Activated CD8-positive, alpha-beta memory T cell treated with anti-CD3 and anti-CD28 coated beads, Interleukin-2, amount 10 ng/mL, durations not matched to agents 7 days and 5 days (primary cell): ENCODE measurements at places on chromosomes 4 and X.

GRCh38 chr4:136922066-136922465, 610.2 kb downstream of the PCDH18 start:
- H3K27ac ChIP-seq, result no peak overlapping the region
- H3K4me3 ChIP-seq, result no peak overlapping the region
- no peaks in the 10 kb centered on the region for H3K4me1 ChIP-seq
- no peak for DNase-seq

DNA sequence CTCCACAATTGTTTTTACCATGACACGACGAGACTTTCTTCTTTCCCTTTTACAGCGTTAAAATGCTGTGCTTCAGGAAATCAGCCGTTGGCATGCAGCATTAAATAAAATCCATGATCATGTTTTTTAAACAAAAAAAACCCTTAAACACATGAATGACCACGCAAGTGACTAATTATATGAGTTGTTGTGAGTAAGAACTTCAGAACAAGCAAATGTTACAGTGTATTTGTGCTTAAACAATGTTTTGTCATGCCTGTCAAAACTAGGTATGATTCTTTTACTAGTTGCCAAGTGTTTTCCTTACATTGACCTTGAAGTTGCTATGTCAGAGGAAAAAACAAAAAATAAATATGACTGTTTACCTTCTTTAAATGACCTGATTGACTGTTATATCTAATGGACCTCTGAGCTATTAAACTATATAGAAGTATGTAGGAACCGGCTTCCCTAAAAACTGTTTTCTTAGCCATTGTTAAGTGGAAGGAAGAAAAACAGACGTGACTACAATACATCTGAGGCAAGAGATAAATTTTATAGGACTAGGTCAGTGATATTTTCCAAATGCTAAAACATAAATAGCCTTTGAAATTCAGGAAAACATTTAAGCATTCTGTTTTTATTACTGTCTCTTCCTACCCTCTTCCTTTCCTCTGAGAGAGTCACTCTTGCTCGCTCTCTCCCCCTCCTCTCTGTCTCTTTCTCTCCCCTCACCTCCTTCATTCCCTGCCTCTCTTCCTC, 197.1 kb downstream of the PALLD start:
- peaks cover 29% of the 10 kb centered on the region for H3K27me3 ChIP-seq
- H3K4me1 ChIP-seq, result no peaks in the 10 kb centered on the region
- no peak for DNase-seq
- no peak overlapping the region for H3K27ac ChIP-seq
- H3K4me3 ChIP-seq, result no peak overlapping the region

GRCh38 chr4:16677001-16677944, 221.2 kb downstream of the LDB2 start:
- no peaks in the 10 kb centered on the region for H3K36me3 ChIP-seq
- H3K27ac ChIP-seq, result no peak overlapping the region

DNA sequence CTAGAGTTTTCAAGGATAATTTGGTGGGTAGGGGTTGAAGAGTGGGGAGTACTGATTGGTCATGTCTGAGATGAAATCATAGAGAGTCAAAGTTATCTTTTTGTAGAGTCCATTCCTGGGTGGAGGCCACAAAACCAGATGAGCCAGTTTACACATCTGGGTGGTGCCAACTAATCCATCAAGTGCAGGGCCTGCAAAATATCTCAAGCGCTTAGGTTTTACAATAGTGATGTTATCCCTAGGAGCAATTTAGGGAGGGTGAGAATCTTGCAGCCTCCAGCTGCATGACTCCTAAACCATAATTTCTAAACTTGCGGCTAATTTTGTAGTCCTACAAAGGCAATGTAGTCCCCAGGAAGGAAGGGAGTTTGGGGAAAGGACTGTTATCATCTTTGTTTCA, 988.3 kb upstream of the LCORL start:
- H3K36me3 ChIP-seq, result no peaks in the 10 kb centered on the region
- no peak overlapping the region for H3K27ac ChIP-seq
- no peaks in the 10 kb centered on the region for H3K4me1 ChIP-seq

DNA sequence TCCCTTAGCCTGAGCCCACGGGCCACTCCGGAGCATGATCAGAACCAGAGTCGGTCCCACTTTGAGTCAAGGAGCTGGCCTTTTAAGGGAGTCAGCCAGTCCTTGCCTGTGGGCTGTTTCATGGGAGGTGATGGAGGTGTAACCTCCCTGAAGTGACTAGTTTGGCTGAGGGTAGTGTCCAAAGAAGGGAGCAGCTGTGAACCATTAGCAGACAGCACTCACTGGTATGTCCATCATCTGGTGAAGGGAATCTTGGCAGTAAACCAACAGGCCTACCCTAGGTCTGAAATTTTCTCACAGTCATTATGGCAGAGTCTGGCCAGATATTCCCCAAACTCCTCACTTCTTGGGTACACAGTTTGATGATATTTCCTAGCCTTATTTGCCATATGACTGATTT, 12.3 kb upstream of the REPS2 start:
- DNase-seq, result no peak
- H3K27me3 ChIP-seq, result peaks cover 6% of the 10 kb centered on the region
- no peak overlapping the region for H3K27ac ChIP-seq
- no peaks in the 10 kb centered on the region for H3K36me3 ChIP-seq
- H3K4me3 ChIP-seq, result no peak overlapping the region

DNA sequence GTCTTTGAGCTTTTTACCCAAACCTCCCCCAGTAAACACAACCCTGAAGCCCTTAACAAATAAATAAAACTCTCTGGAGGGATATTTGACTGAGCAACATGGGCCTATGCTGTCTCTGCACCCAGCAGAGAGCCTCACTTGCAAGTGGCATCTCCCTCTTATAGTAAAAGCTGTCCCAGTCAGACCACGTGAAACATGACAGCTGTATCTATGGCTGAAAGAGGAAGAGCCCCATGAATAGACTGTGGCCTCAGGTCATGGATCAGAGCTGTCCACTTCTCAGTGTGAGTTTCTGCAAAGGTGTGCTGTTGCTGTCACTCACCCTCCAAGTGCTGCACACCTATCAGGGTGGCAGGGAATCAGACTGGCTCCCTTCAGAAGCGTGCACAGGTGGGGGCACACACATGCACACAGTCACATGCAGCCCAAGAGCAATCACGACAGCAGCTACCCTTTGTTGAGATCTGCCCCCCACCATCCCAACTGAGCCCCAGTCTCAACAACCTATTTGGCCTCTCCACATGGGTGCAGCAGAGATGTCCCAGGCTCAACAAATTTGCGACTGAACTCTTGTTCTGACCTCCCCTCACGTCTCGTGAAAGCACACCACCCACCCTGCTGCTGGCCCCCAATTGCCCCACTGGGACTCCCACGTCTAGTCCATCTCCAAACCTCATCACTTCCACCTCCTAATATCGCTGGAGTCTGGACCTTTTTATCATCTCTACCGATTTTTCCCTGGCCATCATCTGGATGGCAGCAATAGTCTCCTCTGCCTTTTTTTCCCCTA, 45.6 kb downstream of the NAT8L start:
- no peak for DNase-seq
- no peak overlapping the region for H3K4me3 ChIP-seq
- peaks cover 30% of the 10 kb centered on the region for H3K27me3 ChIP-seq
- H3K27ac ChIP-seq, result no peak overlapping the region

- no peaks in the 10 kb centered on the region for H3K36me3 ChIP-seq
- no peak for DNase-seq
- H3K27ac ChIP-seq, result no peak overlapping the region
Observed at GRCh38 chr4:71607780-71608677, 175.8 kb downstream of the GC start.

DNA sequence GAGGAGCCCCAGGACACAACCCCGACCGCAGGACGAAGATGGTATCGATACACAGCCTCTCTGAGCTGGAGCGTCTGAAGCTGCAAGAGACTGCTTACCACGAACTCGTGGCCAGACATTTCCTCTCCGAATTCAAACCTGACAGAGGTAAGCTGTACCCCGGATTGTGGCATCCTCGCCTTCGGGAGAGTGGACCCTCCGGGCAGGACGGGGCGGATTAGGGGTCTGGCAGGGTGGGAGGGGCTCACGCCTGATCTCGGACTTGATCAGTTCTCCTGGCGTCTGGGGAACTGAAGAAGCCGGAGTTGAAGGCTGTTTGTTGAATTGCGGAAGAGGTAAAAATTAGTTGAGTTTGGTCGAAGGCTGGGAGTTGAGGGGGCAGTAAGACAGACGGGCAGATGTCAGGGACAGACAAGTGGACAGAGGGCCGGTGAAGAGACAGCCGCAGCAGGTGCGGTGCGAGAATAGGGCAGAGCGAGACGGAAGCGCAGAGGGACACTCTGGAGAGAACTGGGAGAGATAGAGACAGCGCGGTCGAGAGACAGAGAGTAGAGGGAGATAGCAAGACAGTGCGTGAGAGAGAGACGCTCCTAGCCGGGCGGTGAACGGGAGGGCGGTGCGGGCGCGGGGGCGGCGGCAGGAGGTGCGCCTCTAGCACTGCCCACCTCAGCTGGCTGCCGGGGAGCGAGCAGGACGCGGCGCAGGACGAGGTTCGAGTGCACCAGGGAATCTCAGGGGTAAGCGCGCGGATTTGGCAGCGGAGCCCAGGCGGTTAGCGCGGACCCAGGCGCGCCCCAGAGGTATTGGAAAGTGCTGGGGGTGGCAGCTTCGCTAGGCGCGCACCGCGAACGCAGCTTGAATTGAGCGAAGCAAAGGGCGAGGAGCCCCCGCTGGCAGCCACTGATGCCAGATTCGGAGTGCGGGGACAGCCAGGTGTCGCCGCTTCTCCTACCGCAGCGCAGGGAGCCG, 23.9 kb downstream of the ARHGAP36 start:
- no peak overlapping the region for H3K27ac ChIP-seq
- DNase-seq, result no peak
- peaks cover 4% of the 10 kb centered on the region for H3K36me3 ChIP-seq
- H3K27me3 ChIP-seq, result peaks cover 54% of the 10 kb centered on the region
- H3K4me1 ChIP-seq, result peaks cover 6% of the 10 kb centered on the region

DNA sequence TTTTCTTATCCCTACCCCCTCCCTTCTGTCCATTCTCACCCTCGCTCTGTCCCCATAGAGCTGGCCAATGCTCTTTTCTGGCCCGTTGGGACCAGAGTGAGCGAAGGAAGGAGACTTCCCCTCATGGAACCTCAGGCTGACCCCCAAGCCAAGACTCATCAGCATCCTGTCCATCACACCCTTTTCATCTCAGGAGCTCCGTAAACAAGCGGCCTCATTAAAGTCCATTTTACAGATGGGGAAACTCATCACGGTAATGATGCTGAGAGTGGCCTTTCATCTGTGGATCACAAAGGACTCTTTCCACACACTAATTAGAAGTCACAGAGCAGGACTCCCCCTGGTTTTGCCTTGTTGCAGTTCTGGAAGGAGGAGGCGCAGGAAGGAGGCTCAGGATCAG, 67.4 kb upstream of the SLC34A2 start:
- H3K36me3 ChIP-seq, result no peaks in the 10 kb centered on the region
- H3K27me3 ChIP-seq, result no peaks in the 10 kb centered on the region
- DNase-seq, result no peak
- H3K4me1 ChIP-seq, result no peaks in the 10 kb centered on the region

DNA sequence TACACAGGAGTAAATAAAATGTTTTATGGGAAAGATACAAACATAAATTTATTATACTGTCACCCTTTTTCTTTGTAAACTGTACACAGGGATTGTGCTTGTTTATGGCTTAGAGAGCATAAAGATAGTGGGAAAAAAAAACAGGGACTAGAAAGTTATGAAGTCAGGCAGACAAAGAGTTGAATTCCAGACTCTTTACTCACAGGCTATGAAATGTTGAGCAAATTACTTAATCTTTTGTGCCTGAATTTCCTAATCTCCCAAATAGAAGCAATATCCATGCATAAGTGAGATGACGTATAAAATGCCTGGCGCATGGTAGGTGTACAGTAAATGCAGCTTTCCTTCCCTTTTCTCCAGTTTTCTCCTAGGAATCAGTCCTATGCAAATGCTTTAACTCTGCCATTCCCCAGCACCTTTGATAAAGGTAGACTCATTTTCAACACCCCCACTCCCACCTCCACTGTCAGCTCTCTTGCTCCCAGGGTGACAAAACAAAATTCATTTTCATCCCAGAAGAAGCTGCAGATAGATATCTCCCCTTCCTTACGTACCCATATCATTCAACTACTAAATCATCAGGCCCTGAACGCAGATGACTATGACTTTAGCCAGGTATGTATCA, 44.5 kb upstream of the BTC start:
- no peaks in the 10 kb centered on the region for H3K36me3 ChIP-seq
- no peaks in the 10 kb centered on the region for H3K27me3 ChIP-seq
- no peak for DNase-seq

DNA sequence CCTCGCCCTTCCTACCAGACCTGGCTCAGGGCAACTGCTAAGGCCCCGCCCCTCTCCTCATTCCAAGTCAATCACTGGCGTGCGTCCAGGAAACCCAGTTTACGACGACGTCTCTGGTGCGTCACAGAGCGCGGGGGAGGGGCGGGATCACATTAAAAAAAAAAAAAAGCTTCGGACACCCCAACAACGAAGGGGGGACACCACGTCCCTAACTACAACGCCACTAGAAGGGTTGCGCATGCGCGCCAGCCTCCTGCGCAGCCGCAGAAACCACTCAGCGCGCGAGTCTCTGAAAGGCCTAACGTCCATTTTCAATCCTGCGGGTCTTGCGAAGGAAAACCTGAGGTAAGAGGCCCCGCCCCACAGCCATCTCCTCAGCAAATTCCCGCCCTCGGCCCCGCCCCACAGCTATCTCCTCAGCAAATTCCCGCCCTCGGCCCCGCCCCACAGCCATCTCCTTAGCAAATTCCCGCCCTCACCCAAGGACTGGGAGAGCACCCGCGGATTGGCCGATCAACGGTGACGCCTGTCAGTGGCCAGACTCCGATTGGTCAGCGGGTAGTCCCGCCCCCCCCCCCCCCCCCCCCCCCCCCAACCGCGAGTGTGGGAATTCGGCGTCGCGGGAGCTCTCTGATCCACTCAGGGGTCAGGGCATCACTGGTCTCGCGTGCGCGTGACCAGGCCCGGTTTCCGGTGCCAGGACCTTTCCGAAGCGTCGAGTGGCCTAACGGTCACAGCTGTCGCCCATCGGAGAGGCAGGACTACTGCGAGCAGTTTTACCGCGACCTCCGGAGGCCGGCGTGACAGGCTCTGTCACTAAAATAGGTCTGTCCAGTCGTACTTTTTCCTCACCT, at the start of gene SCML1:
Gene SCML1, plus strand, starts transcription at position 638 of the 854 bp plus-strand sequence. CDS start 6,694 bp downstream, outside the sequence.
- peaks cover 43% of the 10 kb centered on the region for H3K27me3 ChIP-seq
- H3K4me3 ChIP-seq, result peak within 1 kb of the TSS; percentile 55
- H3K4me1 ChIP-seq, result peaks cover 19% of the 10 kb centered on the region
- H3K36me3 ChIP-seq, result peaks cover 3% of the 10 kb centered on the region

- peaks cover 3% of the 10 kb centered on the region for H3K27me3 ChIP-seq
- no peak overlapping the region for H3K4me3 ChIP-seq
- no peak overlapping the region for H3K27ac ChIP-seq
- H3K4me1 ChIP-seq, result peaks cover 5% of the 10 kb centered on the region
Observed at GRCh38 chr4:55758570-55758969, 61.0 kb upstream of the EXOC1L start.
